ENCODE measurements at places on chromosomes 7 and 10. TPM values are rescaled to one million over a fixed set of nuclear protein-coding genes. Genes with fewer than 3 reads are reported as not detected.

DNA sequence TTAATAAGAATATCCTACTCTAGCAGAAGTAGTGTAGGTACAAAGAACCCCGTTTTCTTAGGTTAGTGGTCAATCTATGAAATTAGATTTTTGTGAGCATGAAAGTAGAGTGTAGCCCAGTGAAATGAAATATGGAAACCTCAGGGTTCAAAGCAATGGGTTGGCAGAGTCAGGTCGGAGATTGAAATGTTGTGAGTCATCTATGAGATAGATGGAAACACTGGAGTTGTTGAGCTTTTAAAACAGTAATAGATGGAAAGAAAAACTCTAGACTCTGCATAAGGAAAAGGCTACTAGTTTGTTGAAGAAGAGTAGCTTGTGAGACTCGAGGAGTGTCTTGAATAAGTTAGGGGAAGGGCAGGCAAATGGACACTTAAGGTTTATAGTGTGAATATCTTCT, 251.9 kb downstream of the EXOC4 start:
- no peak for DNase-seq

DNA sequence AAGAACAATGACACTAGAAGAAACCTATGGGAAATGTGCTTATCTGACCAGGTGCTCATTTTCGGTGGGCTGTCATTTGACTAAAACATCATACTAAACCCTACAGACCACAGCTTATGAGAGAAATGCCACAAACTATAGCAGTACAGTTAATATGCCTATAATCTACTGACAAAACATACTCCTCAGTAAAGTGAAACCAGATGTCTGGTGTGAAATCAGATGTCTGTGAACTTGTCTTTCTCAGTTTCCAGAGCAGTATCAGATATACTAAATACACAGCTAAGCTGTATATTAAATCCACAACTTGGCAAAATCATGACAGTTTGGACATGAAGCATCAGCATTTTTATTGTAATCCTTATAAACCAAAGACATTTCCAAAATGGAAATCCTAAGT, 3.3 kb downstream of the IMMP2L start:
- no peak for DNase-seq

- peak; percentile 82 for DNase-seq
Measured at GRCh38 chr7:43454936-43455518, 127.9 kb upstream of the STK17A start.

- DNase-seq, result no peak
Measured at GRCh38 chr10:29157321-29157720, 131.5 kb upstream of the LYZL1 start.

- DNase-seq, result no peak
Measured at GRCh38 chr7:111202321-111202720, 111.4 kb downstream of the LRRN3 start.

DNA sequence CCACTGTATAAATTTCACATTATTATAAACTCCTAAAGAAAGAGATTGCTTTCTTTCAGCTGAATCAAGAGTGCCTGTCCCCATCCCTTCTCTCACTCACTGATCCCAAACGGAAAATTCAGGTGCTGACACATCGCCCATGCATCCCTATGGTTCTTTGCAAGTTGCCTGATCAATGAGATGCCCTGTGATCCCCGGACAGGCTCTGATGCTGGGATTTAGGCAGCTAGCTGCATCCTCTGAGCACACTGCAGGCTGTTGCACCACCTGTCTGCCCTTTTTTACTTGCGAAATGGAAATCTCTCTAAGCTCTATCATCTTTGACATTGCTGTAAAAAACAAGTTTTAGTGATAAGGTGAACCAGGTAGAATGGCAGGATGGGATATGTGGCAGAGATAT, 456.5 kb downstream of the GATA3 start:
- DNase-seq, result no peak

DNA sequence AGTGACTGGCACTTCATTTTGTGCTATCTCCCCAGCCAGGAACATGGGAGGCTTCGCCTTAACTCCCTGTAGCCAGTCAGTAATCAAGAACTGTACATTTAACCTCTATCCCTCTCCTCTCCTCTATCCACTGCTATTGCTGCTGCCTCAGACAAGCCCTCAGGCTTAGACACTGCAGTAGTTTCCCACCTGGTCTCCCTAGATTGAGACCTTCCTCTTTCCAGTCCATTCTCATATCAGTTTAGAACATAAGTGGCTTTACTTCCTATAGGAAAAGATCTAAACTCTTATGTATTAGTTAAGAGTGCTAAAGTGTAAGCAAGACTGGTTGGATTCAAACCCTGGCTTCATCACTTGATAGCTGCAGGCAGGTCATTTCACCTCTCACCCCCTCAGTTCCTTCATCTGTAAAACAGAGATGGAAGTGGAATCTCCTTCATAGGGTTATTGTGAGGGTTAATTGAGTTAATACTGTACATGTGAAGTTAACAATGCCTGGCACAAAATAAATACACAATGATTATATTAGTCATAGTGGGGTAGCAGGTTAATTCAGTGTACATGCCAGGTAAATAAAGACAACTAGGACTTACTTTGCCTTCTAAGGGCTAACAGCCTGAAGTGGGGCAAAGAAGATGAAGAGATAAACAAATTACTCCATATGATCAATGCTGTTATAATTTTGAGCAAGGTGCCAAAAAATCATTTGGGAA, 76.1 kb downstream of the ZNF277 start:
- no peak for DNase-seq

- DNase-seq, result no peak
Measured at GRCh38 chr7:42485301-42485766, 248.3 kb upstream of the GLI3 start.

- no peak for DNase-seq
Measured at GRCh38 chr10:129522041-129522585, 55.1 kb downstream of the MGMT start.

GRCh38 chr10:490891-491571, 198.4 kb downstream of the DIP2C start:
- no peak for DNase-seq

DNA sequence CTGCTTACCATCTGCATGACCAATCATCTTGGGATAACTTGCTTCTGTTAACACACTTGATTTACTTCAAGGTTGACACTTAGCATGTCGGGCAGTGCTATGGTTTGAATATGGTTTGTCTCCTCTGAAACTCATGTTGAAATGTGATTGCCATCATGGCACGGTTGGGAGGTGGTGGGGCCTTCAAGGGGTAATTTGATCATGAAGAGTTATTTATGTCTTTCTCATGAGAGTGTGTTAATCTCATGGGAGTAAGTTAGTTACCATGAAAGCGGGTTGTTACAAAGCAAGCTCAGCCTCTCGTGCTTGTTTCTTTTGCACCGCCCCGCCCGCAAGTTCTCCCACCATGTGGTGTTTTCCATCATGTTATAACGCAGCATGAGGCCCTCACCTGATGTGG, 163.6 kb downstream of the DOCK4 start:
- DNase-seq, result no peak

DNA sequence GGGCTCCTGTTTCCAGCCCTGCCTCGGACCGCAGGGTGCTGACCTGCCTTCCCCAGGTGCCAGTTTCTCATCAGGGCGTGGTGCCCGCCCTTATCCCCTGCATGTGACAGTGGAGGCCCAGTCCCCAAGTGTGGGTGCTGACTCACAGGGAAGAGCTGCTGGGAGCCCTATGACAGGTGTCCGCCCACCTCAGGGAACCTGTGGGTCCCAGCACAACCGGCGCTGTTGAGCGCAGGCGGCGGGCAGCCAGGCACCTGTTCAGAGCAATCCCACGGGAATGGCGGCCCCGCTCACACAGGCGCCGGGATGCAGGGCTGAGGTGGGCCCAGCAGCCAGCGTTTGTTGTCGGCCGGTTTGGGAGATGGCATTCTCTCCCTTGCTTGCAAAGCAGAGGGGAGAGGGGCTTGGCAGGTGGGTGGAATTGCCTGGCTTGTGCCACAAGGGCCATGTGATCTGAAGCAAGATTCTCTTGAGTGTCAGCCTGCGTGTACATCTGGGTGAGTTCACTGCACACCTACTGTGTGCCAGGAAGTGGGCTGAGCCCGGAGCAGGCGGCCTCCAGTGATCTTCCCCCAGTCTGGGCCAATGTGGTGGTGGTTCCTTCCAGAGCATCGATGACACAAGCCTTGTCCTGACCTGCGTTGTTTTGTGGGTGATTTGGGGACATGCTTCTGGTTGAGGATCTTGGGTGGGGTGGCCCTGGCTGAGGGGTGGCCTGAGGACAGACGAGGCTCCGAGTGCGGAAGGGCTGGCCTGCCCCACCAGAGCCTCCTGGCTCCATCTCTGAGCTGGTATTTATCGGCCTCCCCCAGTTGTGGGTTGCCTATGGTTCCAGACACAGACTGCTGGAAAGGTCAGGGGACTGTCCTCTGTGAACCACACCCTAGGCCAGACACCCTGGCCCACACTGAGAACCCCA, 2.4 kb downstream of the PWWP2B start:
- no peak for DNase-seq

DNA sequence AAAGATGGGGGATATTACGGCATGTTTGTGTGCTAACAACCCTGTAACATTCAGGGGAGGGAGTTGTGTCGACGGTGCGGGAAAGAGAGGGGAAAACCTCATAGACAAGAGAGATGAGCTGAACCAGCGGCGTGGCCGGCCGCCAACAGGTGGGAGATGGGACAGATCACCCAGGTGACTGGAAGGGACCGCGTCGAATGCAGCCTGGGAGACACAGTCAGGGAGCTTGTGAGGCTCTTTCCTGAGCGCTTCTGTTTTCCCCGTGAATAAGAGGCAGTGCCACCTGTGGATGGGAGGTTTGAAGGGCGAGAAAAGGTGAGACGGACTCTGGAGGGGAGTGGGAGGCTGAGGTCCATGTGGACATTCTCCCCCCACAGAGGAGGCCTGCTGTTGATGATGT, 9.9 kb upstream of the PRKAG2 start:
- no peak for DNase-seq

GRCh38 chr7:50273870-50274269, 30.6 kb upstream of the IKZF1 start:
- no peak for DNase-seq

The ASAH2 gene
- 1.6 TPM for total RNA-seq

The COBL gene
- 4.1 TPM for total RNA-seq

The CHAT gene
- not detected for total RNA-seq

The DYNC1I1 gene
- not detected for total RNA-seq

The LIPJ gene
- not detected for total RNA-seq

The CCDC3 gene
- 3.7 TPM for total RNA-seq

The RET gene
- 0.26 TPM for total RNA-seq

The RBM20 gene
- total RNA-seq, result not detected

The DPP6 gene
- total RNA-seq, result not detected
